ENCODE measurements at places on chromosomes 6 and 20.

DNA sequence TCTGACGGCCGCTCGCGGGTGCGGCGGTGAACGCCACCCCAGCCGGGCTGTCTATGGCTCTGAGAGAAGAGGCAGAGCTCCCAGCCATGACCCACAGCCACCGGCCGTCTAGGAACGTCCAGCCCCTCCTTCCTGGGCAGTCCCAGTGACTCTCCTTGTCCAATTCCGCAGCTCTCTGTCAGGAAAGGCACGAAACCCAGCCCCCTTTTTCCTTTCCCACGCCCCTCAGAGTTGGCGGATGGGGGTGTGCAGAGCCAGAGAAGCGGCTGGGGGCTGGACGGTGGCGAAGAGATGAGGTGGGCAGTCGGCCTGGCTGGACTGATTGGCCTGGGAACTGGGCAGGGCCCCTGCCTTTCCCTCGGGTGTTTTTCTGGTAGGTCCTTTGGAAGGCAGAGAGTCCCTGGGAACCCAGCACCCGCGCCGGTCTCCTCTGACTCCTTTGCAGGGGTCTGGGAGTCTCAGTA is 1.5 kb downstream of the EBF4 start:
- no peak for DNase-seq

GRCh38 chr6:26196846-26197635 is 109.8 kb downstream of the HFE start:
- DNase-seq = peak; percentile 97

DNA sequence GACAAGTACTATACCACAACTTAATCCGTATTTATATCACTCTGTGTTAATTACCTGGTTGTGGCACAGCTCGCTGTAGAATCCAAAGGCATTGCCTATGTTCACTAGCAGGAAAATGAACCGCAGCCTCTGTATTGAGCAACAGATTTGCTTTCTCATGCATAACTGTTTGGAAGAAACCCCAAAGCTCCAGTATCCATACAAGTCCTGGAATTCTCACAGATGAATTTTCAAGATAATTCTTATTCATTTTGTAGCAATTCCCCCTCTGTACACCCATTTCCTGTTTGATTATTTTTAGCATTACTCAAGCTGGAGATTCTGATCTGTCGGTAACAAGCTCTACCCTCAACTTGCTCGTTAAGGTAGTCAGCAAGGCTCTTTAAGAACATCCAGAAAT is 63.5 kb downstream of the STMND1 start:
- no peak for DNase-seq

- DNase-seq = no peak
Observed at GRCh38 chr20:313948-314347, 11.4 kb upstream of the SOX12 start.

GRCh38 chr6:157667211-157668008 is 155.6 kb upstream of the SNX9 start:
- DNase-seq = peak; percentile 57

- DNase-seq = no peak
Observed at GRCh38 chr6:12024699-12025434, 12.8 kb downstream of the HIVEP1 start.

- DNase-seq = no peak
Observed at GRCh38 chr6:43901733-43902230, 131.8 kb downstream of the VEGFA start.

- no peak for DNase-seq
Observed at GRCh38 chr20:25686081-25687067, 10.3 kb downstream of the ZNF337 start.

GRCh38 chr6:136378888-136379287 is 89.2 kb upstream of the BCLAF1 start:
- no peak for DNase-seq

GRCh38 chr20:6575912-6576401 is 191.5 kb upstream of the BMP2 start:
- DNase-seq = no peak

GRCh38 chr6:133130863-133131262 is 110.3 kb upstream of the EYA4 start:
- DNase-seq = no peak

- no peak for DNase-seq
Observed at GRCh38 chr6:137496368-137496767, 2.2 kb upstream of the OLIG3 start.

GRCh38 chr6:18391023-18391422 is 3.9 kb downstream of the RNF144B start:
- DNase-seq = no peak

- no peak for DNase-seq
Observed at GRCh38 chr6:23712756-23713155, 413.3 kb upstream of the NRSN1 start.

DNA sequence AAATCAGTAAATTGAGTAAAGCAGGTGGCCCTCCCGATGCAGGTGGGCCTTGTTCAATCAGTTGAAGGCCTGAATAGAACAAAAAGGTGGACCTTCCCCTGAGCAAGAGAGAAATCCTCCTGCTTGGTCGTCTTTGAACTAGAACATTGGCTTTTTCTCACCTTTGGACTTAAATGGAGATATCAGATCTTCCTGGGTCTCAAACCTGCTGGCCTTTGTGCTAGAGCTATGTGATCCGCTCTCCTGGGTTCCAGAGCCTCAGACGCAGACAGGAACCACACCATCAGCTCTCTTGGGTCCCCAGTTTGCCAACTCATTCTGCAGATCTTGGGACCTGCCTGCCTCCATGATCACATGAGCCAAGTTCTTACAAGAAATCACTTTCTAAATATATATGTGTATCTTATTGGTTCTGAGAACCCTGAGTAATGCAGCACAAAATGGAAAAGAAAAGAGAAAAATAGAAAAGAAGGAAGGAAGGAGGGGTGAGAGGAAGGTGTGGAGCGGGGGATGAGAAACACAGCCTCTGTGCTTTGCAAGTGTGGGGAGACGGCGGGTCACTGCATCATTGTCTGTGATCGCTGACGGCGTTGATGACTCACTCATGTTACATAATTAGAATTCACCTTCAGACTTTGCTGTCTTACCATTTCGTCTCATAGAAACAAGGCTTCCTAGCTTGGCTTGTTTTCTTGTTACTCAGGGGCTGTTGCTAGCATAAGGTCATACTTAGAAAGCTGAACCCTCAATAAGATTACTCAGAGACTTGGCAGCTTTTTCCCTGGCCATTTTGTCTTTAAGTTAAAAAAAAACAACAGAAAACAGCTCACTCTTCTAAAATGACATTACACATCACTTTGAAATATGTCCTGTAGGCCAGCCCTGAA is 85.7 kb upstream of the NEDD9 start:
- DNase-seq = peak; percentile 89

DNA sequence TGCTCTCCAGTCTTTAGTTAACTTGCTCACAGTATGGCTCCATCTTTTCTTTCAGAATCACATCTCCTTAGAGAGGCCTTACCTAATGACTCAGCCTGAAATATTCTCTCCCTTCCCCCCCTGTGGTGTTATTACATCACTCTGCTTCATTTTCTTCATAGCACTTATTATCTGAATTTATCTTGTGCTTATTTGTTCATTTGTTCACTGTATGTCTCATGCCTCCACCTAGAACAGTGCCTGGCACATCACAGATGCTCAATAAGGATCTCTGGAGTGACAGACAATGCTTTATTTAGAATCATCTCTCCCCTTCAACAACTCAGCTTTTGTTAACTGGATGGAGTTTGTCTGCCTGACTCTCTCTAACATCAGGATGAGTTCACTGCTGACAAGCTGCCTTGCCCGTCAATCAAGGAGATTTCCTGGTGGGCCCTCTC is 96.6 kb upstream of the MAN1A1 start:
- DNase-seq = no peak

DNA sequence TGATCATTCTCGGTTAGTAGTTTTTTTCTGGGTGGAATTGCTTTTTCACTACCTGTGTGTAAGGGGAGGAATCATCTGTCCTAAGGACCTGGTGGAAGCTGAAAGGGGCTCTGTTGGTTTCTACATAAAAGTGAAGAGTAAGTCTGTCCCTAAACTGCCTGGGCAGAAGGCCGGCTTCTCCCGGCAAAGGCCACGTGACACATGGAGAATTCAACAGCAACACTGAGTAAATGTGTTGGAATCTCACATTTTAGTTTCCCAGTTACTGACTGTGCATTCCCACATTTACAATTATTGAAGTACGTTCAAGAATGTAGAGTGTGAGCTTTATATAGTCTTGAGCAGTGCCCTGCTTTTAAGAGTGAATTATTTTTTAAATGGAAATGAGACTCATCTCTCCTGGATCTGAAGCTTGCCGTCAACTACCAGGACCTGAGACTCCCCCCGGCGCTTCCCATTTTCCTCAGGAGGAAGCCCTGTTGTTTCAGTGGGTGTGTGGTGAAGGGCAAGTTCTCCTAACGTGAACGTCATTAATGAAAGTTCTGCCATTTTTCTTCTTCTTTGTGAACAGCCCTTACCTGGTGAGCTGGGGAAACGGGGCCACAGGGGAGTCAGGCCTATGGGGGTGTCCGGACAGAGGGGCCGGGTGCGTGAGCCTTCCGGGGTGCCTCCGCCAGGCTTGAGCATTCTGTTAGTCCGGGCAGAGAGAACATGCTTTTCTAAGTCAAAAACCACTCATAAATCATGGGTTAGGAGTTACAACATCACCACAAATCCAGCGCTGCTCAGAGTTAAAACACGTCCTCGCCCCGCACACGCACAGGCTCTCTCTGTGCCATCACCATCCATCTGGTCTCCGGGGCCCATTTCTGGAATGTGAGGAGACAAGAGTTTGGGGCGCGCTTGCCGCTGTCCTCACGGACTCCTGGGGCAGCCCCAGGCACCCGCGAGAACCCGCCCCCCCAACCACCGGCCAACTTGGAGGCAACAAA is 56.6 kb upstream of the SMOC2 start:
- DNase-seq = no peak

DNA sequence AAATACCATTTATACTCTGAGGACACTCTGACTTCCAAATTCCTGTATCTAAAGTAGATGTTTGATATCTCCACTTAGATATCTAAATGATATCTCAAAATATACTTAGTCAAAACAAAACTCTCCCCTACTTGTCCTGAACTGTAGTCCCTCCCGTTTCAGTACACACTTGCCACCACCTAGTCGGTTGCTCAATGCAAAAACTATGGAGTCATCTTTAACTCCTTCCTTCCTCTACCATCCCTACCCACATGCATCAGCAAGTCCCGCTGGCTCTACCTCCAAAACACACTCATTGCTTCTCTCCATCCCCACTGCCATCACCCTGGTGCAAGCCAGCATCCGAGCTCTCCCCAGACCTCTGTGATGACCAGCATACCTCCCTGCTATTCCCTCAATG is 13.2 kb downstream of the STX7 start:
- no peak for DNase-seq

Measured in skin of body (tissue), 3 donors.